ENCODE measurements at places on chromosomes 16 and 17.

- peak; percentile 19 for DNase-seq
Observed at GRCh38 chr17:17146786-17147406, 59.2 kb downstream of the PLD6 start.

- no peak for DNase-seq
Observed at GRCh38 chr17:44804302-44805089, 25.6 kb downstream of the GJC1 start.

GRCh38 chr16:69106491-69107315 lies 1.2 kb downstream of the HAS3 start:
- DNase-seq = no peak

GRCh38 chr17:73513426-73513825 lies 130.8 kb downstream of the SDK2 start:
- no peak for DNase-seq

GRCh38 chr17:15175356-15175755 lies 89.8 kb downstream of the PMP22 start:
- DNase-seq = no peak

DNA sequence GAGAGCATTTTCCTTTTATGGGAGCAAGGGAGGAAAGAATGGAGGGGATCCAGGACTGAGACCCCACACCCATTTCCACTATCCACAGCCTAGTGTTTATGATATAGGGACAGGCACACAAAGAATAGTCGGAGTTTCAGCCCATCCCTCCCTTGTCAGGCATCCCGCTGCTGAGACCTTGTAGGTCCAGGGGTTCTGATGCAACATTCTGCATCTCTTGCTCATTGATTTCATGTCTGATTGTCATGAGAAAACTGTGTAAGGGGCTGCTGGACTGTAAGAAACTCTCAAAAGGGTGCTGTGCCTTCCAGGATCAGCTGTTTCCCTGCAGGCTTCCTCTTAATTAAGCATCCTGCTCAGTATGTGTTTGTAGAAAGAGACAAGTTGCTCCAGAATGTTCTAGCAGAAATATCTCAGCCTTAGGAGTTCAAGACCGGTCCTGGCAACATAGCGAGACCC lies 5.3 kb upstream of the POLR3E start:
- DNase-seq = no peak

- DNase-seq = no peak
Observed at GRCh38 chr17:51667706-51668083, 407.3 kb downstream of the UTP18 start.

GRCh38 chr16:80500961-80501525 lies 39.8 kb upstream of the DYNLRB2 start:
- DNase-seq = no peak

DNA sequence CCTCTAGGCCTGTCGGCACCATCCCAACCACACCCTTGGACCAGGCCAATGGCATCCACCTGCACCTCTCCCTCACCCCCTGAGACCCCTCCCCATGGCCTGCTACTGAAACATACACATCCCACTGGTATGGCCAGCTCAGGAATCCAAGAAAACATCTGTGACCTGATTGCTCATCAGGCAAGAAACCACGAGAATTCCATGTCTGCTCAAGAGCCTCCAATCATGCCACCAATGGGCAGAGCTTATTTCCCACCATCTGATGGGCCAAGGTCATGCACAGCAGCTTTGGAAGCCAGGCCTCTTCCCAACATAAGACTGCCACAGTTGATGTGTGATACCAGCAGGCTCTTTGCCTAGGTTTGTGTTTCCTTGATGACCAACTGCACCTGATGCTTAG lies 190.1 kb downstream of the C16orf78 start:
- DNase-seq = no peak

- no peak for DNase-seq
Observed at GRCh38 chr16:6229186-6229585, 1103.5 kb upstream of the RBFOX1 start.

DNA sequence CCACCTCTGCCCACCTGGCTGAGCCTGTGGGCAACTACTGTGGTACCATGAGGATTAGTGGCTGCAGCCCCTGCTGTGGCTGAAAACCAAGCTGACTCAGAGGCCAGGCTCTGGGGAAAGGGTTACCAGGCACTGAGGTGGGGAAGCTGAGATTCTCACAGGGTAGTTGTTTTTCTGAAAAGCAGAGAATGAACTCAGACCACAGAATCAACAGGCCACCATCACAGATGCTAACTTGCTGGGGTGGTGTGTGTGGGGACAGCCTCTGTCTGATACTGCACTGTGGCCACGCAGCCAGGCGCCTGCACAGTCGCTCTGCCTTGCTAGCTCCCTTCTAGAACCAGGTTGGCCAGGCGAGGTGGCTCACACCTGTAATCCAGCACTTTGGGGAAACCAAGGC lies 28.8 kb downstream of the NPLOC4 start:
- DNase-seq = no peak

DNA sequence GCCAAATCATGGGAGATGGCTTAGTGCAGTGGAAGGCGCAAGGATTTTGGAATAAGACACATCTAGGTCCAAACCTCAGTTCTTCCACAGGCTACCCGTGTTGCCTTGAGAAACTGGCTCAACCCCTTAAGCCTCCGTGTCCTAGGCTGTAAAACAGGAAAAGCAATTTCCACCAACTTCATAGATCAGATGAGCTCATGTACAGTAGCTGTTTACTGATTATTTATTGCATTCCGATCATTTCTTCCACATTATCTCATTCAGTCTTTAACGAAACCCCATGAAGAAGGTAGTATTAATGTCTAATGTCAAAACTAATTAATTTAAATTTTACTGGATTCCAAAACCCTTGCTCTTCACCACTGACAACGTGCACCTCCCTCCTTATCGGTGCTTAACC lies 231.6 kb downstream of the GRIN2A start:
- no peak for DNase-seq

- no peak for DNase-seq
Observed at GRCh38 chr16:69293401-69293800, 17.7 kb upstream of the VPS4A start.

- DNase-seq = no peak
Observed at GRCh38 chr16:1330931-1331711, 2.3 kb upstream of the BAIAP3 start.

GRCh38 chr16:75471723-75472633 lies 7.5 kb upstream of the TMEM170A start:
- DNase-seq = no peak

GRCh38 chr17:6305613-6306360 lies 129.1 kb downstream of the AIPL1 start:
- no peak for DNase-seq

GRCh38 chr17:60573236-60574051 lies 26.5 kb upstream of the PPM1D start:
- DNase-seq = no peak

DNA sequence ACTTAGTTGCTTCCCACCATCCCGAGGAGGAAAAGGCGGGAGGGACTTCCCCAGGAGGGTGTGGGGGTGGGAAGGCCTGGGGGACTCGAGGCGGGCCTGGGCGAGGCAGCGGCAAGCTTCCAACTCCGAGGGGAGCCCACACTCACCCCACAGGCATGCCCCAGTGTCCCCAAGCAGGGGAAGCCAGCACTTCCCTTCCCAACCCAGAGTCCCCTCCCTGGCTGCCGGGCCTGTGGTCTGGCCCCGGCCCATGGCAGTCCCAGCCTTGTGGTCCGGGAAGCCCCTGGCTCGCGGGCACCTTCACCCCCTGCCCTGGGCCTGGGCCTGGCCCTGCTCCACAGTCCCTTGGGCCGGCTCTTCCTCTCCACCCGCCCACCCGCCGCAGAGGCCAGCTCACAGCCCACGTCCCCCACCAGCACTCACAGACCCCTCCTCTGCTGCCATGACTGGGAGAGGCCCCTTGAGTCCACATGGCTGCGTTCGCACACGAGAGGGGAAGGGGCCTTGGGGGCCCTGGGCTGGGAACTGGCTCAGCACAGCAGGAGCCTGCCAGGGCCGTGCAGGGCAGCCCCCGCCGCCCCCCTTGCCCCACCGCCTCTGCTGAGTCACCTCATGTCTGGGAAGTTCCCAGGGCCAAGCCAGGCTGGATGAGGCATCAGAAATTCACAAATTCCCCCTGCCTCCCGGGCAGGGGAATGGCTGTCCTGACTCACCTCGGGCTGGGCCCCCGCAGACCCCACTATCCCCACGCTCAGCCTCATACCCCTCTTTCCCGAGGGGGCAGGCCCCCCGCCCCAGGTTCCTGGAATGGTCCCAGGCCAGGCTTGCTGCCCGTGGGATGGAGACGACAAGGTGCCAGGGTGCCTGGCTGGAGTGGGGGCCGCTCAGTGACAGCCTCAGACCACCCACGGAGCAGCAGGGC lies 27.8 kb downstream of the BAHCC1 start:
- no peak for DNase-seq

- no peak for DNase-seq
Observed at GRCh38 chr17:40633871-40634270, 13.7 kb downstream of the SMARCE1 start.

- DNase-seq = no peak
Observed at GRCh38 chr17:66737524-66737923, 97.4 kb upstream of the CACNG5 start.

GRCh38 chr17:7887038-7887481 lies 1.5 kb upstream of the CHD3 start:
- DNase-seq = no peak

DNA sequence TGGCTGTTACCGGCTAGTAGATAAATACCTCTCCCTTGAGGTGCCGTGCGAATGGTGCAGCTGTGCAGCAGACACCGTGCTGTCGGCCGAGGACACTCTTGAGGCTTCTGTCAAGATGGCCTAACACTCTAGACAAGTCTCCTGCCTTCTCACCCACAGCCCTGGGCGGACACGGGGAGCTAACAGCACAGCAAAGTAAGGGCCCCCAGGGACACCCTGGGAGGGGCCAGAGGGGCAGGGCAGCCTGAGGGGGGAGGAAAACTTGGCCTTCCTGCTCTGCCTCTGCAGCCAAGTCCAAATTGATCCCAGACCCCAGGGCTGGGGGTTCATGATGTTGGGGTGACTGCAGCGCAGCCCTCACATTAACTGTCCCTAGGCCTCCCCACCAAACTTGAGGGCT lies 210.2 kb downstream of the RPTOR start:
- DNase-seq = no peak

GRCh38 chr17:20218272-20218671 lies 209.1 kb downstream of the SPECC1 start:
- no peak for DNase-seq

- no peak for DNase-seq
Observed at GRCh38 chr16:85498607-85499006, 114.5 kb upstream of the GSE1 start.

- DNase-seq = no peak
Observed at GRCh38 chr16:48446534-48446920, 61.3 kb upstream of the SIAH1 start.

DNA sequence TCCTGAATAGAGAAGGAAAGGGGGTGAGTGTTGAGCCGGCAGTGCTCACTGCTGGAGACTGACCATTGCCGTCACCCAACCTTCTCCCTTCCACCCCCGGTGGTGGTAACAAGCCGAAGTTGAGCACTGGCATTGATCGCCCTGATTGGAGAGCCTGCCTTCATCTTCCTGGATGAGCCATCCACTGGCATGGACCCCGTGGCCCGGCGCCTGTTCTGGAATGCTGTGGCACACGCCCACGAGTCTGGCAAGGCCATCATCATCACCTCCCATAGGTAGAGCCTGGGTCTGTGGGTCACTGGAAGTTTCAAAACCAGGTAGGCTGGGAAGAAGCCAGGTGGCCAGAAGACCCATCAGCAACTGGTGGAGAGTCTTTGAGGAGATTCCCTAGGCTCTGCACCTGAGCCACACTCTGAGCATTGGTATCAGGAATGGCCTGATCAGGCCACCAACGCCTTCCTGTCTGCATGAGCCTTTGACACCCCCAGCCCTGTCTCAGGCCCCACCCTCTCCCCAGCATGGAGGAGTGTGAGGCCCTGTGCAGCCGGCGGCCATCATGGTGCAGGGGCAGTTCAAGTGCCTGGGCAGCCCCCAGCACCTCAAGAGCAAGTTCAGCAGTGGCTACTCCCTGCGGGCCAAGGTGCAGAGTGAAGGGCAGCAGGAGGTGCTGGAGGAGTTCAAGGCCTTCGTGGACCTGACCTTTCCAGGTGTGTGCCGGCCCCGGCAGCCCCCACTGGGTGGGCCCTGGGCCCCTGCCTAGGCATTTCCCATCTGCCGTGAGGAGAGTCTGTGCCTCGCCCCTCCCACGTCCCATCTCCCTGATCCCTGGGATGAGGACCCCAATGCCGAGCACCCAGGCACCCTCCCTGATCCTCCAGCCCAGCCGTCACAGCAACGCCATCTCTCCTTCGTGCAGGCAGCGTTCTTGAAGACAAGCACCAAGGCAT lies 4.9 kb upstream of the CCNF start:
- DNase-seq = no peak

DNA sequence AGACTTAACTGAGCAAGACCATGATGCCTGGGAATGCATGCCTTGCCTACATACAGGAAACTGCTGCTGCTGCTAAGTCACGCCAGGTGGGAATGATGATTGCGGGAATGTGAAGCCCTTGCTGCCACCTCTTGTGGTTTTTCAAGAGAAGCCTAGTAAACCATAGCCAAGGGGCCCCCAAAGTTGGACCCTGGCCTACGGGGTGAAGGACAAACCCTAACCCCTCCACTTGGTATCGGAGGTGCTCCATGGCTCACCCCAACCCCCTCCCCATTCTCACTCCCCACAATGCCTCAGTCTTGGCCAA lies 233.9 kb downstream of the ZNF423 start:
- no peak for DNase-seq

- no peak for DNase-seq
Observed at GRCh38 chr16:77468831-77469230, 34.0 kb upstream of the ADAMTS18 start.

GRCh38 chr17:216625-217024 lies 35.2 kb upstream of the DOC2B start:
- DNase-seq = no peak

GRCh38 chr16:66903544-66904427 lies 14.9 kb downstream of the CDH16 start:
- DNase-seq = no peak

- no peak for DNase-seq
Observed at GRCh38 chr16:64455275-64455674, 666.6 kb downstream of the CDH11 start.

- DNase-seq = no peak
Observed at GRCh38 chr16:50530277-50531236, 17.6 kb upstream of the NKD1 start.

DNA sequence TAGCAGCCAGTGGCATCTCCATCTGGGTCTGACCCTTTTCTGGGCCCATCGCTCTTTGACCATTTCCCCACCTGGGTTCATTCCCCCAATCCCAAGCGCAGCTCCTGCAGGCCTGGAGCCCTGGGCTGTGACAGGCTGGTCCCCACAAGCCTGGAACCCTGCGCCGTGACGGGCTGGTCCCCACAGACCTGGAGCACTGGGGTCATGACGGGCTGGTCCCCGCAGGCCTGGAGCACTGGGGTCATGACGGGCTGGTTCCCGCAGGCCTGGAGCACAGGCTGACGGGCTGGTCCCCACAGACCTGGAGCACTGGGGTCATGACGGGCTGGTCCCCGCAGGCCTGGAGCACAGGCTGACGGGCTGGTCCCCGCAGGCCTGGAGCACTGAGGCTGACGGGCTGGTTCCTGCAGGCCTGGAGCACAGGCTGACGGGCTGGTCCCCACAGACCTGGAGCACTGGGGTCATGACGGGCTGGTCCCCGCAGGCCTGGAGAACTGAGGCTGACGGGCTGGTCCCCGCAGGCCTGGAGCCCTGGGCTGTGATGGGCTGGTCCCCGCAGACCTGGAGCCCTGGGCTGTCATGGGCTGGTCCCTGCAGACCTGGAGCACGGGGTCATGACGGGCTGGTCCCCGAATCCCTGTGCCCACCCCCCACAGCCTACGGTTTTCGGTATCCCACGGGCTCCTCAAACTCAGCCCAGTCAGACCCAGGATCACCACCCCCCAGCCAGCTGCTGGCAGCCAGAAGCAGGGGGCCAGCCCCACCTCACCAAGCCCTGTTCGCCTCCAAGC lies 16.6 kb downstream of the TMC6 start:
- DNase-seq = no peak

GRCh38 chr16:28542646-28543045 lies 3.9 kb upstream of the NUPR1 start:
- no peak for DNase-seq

All from stimulated activated CD4-positive, alpha-beta T cell treated with anti-CD3 and anti-CD28 coated beads, Interleukin-4, amount 100 ng/mL, for 1 hour (primary cell).